ENCODE measurements at places on chromosomes 2 and 18.

DNA sequence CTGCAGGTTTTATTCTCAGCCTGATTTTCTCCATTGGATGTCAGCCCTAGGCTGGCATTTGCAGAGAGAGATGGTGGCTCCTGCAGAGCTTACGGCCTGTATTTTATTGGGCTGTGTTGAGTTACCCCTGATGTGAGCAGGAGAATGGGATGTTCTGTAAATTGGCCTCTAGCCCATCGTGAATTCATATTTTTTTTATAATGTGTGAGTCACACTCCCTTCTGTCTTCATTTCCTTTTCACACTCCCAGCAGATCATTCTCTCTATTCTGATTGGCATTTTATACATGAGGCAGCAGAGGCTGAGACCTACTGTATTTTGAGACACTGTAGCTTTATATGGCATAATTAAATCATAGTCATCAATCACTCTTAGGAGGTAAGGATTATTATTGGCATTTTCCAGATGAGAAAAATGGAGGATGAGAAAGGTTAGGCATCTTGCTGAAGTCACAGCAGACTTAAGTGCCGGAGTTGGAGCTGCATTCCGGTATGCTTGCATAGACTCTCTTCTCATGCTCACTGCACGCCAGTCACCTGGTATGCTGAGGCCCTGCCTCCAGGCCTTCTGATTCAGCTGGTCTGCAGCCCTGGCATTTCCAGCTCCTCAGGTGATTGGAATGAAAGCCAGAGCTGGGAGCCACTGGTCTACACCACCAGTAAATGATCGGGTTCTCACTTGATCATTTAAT is 142.4 kb downstream of the NEDD4L start:
- no peak for DNase-seq

GRCh38 chr2:37656512-37657423 is 14.7 kb downstream of the CDC42EP3 start:
- no peak for DNase-seq

DNA sequence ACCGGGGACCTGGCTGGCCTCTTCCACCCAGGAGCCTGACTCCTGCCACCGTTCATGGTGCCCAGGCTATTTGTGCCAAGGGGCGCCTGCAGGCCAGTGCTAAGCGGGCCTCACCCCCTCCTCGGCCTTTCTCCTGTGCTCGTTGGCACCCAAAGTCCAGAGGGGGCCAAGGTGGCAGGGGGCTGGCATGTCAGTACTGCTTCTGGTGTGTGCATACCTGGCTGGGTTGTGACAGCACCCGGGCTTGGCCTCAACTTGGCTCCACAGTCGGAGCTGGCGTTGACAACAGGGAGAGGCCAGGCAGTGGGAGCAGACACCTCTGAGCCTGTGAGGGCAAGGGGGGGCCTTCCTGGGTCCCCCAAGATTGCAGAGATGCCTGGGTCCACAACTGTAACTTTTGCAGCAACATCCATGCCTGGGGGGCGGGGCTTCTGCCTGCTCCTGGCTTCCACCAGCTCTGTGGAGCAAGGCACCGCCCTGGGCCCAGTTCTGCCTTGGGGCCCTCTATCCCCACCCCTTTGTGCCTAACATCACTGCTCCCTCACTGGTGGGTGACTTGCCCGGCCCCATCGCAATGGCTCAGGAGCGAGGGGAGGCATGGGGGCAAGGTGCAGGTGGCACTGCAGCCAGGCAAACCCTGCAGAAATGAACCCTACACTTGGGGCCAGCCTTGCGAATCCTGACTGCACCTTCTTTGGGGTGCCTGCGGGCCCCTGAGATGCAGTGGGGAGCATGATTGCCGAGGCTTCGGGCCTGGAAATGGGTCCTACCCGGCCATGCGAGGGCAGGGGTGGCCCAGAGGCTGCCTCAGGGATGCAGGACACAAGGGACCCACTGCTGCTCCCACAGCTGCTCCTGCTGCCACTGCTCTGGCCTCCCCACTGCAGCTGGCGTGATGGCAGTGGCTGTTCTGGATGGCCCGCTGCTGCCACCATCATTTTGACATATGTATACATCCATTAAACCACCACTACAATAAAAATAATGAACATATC is 35.9 kb downstream of the PTPN4 start:
- DNase-seq: no peak

- no peak for DNase-seq
Measured at GRCh38 chr2:174282441-174282840, 34.1 kb upstream of the OLA1 start.

GRCh38 chr2:25388491-25388890 is 46.8 kb upstream of the DNMT3A start:
- no peak for DNase-seq

- DNase-seq: no peak
Measured at GRCh38 chr2:209114588-209115240, 309.1 kb upstream of the MAP2 start.

GRCh38 chr2:27721884-27722485 is 49.5 kb upstream of the MRPL33 start:
- DNase-seq: no peak

DNA sequence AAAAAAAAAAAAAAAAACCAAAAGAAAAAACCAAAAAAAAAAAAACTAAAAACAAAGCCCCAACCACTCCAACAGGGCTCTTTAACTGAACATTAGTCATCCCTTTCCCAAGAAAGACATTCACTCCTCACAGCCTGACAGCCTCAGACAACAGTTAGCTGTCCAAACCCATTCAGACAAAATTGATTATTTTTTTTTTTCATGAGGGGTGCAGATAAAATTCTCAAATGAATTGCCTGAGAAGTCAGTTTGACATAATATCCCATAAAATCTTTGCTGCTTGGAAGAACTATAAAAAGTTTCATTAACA is 206.1 kb upstream of the REV1 start:
- DNase-seq: no peak

- no peak for DNase-seq
Measured at GRCh38 chr2:53445383-53446070, 322.1 kb upstream of the CHAC2 start.

- no peak for DNase-seq
Measured at GRCh38 chr2:66275984-66276383, 158.9 kb upstream of the MEIS1 start.

DNA sequence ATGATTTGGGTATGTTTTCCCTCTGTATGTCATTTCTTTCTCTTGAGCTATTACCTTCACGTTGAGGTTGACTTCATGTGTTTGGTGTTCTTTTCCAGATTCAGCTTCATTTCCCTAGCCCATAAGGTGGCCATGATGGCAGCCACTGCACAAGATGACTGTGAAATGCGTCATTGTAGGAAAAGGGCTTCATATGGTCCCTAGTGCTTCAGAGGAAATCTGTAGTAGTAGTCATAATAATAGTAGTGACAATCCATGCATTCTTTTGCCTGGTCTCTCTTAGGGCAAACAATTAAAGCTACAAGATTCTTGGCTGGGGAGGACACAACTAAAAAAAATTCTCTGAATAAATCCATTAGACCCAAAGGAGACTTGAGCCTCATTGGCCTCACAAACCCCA is 28.4 kb downstream of the AOX1 start:
- DNase-seq: no peak

- no peak for DNase-seq
Measured at GRCh38 chr2:24492421-24493279, 1.6 kb downstream of the NCOA1 start.

GRCh38 chr18:58321986-58322385 is 278.0 kb downstream of the NEDD4L start:
- DNase-seq: peak; percentile 47

- no peak for DNase-seq
Measured at GRCh38 chr18:49609256-49610021, 47.6 kb downstream of the LIPG start.

DNA sequence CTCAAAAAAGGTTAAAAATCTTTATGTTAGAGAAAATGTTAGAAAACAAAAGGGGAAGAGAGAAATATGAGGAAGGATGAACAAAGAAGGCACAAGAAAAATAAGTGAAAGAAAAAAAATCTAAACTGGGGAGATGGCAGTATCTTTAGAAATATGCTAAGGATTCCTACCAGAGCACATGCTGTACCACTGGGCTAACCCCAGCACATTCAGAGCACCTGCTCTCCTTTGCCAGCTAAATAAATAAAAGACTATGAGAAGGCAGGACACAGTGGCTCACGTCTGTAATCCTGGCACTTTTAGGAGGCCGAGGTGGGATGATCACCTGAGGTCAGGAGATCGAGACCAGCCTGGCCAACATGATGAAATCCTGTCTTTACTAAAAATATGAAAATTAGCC is 92.2 kb upstream of the CDKL4 start:
- no peak for DNase-seq

GRCh38 chr18:2540575-2540974 is 30.7 kb downstream of the METTL4 start:
- DNase-seq: no peak

- DNase-seq: no peak
Measured at GRCh38 chr2:23213196-23213595, 171.8 kb upstream of the KLHL29 start.

DNA sequence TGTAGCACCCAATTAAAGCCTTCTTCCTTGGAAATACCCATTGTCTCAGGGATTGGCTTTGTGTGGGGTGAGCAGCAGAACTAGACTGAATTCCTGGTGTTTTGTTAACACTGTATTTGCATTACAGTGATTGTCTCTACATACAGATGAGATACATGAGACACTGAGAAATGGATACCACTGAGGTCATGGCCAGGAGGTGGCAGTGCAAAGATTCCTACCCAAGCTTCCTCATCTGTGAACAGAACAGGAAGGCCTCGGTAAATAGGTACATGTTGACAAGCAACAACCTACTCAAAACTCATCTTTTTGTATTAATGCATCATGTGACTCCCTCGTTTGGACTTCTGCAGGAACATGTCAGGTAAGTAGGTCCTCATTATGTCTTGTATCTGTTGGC is 445.8 kb upstream of the RGPD4 start:
- no peak for DNase-seq

DNA sequence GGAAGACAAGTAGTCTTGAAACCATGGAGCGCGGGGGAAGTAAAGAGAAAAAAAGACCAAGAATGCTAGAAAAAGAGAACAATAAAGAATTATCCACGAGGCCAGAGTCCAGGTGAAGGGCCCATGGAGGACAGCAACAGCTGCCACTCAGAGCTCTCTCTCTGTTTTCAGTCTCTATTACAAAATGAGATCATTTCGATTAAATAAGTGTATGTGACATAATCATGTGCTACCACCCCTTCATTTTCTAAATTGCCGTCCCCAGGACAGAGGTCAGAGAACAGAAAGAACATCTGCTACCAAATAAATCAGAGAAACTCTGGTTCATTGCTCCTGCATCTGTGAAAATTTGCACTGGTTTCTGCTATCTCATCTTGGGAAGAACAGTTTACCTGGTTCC is 838.7 kb downstream of the RNF144A start:
- no peak for DNase-seq

- no peak for DNase-seq
Measured at GRCh38 chr2:164430166-164430783, 191.0 kb downstream of the GRB14 start.

DNA sequence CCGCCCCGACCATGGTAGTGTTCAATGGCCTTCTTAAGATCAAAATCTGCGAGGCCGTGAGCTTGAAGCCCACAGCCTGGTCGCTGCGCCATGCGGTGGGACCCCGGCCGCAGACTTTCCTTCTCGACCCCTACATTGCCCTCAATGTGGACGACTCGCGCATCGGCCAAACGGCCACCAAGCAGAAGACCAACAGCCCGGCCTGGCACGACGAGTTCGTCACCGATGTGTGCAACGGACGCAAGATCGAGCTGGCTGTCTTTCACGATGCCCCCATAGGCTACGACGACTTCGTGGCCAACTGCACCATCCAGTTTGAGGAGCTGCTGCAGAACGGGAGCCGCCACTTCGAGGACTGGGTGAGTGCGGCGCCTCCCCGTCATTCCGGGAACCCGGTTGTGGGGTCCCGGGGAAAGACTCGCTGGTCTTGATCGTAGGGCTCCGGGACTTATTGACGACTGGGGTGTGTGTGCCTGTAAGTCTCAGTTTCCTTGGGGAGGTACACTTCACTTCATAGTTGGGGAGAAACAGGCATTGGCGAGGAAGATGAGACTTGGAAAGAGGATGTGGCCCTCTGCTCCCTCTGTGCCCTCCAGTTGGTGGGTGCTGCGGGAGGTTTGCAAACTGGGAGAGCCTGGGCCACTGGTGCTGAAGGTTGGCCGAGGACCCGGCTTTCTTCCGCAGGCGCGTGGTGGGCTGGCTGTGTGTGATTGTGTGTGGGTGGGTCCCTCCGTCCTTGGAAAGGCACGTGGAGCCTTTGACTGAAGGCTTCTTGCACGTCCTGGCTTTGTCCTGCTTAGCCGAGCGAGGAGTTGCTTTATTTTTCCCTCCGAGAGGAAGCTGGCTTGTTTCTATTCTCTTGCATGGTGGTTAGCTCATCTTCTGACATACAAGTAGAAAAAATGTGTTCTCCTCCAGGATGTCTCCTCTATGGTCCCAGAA is 886 bp downstream of the PRKCE start:
- DNase-seq: peak; percentile 32

GRCh38 chr2:169775765-169776164 is 22.9 kb upstream of the SSB start:
- no peak for DNase-seq

- no peak for DNase-seq
Measured at GRCh38 chr2:218397820-218398436, 1.7 kb upstream of the CTDSP1 start.

DNA sequence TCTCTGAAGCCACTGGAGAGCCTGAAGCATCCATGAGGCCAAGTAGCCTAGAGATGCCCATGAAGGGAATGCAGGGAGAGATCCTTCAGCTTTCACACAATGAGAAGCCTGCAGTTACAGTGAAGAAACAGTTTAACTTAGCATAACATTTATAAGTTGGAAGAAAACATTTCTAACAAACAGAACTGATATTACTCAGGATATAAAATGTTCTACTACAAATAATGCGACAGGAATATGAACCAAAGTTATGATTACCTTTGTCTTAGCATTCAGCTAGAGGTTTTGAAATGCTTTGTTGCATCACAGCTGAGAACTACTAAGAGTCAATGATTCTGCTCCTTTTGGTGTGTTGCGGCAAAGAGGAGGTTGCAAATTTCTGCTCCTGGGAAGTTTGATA is 6.9 kb upstream of the KYNU start:
- no peak for DNase-seq

DNA sequence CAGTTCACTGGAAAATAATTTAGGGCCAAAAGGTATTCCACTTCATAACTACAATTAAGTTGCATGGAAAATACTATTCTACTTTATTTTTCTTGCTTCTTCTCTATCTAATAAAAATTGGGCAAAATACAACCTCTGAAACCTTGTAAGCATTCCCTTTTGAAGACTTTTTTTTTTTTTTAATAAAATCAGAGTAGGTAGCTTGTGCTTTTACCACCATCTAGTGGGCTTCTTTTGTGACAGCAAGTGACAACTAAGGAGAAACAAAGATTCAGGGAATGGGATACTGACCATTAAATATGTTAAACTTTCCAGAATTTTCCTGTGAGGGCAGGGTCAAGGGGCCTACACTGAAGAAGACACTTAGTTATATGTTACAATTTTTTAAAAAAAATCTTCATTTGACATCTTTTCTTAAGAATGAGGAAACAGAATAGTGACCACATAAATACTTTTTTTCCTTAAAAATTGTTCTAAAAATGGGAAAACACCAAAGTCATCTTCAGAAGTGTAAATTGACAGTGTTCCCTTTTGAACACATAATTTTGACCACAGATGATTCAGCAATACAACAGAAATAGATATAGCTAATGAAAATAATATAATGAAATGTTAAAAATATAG is 1183.2 kb upstream of the ACVR2A start:
- DNase-seq: no peak

Data from anterior cingulate cortex (tissue), 58 donors.